ENCODE measurements at places on chromosomes 16 and 17.

DNA sequence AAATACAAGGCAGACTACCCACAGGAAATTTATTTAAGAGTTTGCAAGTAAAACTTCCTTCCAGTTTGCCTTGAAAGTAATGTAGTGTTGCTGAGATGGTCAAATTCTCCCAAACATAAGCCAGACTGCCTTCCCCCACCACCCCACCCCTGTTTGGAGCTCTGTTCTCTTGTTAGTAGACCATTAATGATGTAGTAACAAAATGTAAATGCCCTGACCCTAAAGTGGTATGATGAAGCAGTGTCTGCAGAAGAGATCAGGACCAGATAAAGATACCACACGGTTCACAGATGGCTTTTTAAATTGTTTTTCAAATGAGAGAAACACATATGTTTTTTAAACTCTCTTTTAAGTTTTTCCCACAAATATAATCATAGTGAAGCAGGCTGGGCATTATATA, 136.4 kb upstream of the TMEM97 start:
- DNase-seq: no peak

- no peak for DNase-seq
These were observed 318.4 kb downstream of the SEC14L1 start for GRCh38 chr17:77459018-77459755.

GRCh38 chr17:66177048-66177447, 14.9 kb downstream of the CEP112 start:
- no peak for DNase-seq

- no peak for DNase-seq
These were observed 16.7 kb upstream of the TENT4B start for GRCh38 chr16:50136399-50136798.

GRCh38 chr17:1197781-1198490, 18.2 kb upstream of the ABR start:
- DNase-seq: no peak

DNA sequence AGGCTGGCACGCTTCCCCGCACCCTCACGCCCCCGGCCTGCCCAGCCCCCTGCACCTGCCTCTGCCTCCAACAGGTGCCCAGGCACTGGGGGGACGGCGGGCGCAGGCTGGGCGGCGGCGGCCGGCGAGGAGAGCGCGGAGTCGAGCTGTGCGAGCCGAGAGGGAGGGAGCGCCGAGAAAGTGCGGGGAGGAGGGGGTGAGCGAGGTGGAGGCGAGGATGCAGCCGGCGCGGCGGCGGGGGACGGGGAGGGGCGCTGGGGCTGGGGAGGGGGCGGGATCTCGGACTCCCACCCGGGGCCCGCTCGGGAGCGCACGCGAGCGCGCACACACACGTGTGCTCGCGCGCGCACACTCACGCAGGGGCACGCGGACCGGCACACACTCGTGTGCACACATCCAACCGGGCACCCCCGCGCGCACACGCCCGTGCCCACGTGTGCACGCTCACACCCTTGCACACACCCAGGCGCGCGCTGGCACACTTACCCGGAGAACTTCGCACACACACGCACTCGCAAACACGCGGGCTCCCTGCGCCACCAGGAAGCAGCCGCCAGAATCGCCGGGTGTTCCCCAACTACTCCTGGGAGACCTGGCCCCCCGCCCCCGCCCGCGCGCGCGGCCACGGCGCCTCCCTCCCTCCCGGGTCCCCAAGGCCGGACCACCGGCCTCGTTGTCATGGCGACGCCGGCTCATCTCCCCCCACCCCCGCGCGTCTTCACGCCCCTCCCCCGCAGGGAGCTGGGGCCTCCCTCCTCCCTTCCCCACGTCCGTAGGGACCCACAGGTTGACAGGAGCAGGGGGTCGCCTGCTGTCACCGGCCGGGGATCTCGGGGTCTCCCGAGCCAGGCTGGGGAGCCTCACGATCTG, at the start of gene DOC2A:
TSS of gene DOC2A (minus strand) at position 184 of the 870 bp plus-strand sequence. CDS start 805 bp downstream, outside the sequence.
- no peak for DNase-seq

- DNase-seq: no peak
These were observed 108.4 kb upstream of the METRNL start for GRCh38 chr17:82970818-82971590.

- DNase-seq: no peak
These were observed 113.2 kb upstream of the MAF start for GRCh38 chr16:79713609-79714309.

GRCh38 chr16:88684569-88685155, 1.6 kb downstream of the SNAI3 start:
- no peak for DNase-seq

- DNase-seq: no peak
These were observed 12.5 kb downstream of the ARL4D start for GRCh38 chr17:43411369-43411677.
